ENCODE measurements at places on chromosomes 11 and 22. TPM values are rescaled to one million over a fixed set of nuclear protein-coding genes. Genes with fewer than 3 reads are reported as not detected.

The SGSM1 gene
- 8.8 TPM for total RNA-seq

The OR52N4 gene
- not detected for total RNA-seq

The SCARF2 gene
- total RNA-seq: 3.1 TPM

The CCDC188 gene
- total RNA-seq: not detected

Data from left ventricle myocardium inferior (tissue), 1 donor.